Fibroblast of skin of right quadriceps (primary cell): ENCODE measurements at places on chromosomes 16 and 17.

GRCh38 chr17:81898029-81898866 is 3.8 kb upstream of the NPB start:
- peak; percentile 94 for DNase-seq

DNA sequence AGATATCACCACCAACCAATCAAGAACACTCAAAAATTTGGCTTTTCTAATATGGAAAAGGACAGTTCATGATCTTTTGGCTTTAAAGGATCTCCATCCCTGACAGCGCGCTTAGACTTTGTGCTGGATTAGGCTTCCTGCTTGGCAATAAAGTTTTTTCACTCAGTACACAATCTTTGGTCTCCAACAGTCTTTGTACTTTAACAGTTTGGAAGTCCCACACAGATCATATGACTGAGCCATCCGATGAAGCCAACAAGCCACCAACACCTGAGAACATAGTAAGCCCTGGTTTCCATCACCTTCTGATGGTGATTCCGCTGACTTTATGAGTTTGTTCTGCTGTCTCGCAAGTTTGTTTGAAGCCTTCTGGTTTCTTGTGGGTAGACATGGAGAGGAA is 34.3 kb downstream of the SMURF2 start:
- no peak for DNase-seq

DNA sequence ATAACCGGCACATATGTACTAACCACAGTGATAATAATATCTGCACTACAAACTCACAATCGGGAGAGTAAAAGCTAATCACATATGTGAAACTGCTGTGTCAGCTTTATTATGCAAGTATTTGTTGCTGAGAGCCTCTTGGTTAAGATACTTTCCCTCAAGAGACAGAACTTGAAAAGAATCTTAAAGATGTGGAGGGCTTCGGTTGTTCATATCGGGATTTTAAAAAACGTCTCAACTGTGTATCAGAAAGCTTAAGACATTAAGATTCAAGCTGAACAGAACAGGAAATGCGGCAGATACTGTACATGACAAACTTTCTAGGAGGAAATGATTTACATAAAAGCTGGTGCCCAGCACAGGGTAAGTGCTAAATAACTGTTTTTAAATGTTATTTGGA is 27.5 kb upstream of the HLF start:
- peak; percentile 5 for DNase-seq

DNA sequence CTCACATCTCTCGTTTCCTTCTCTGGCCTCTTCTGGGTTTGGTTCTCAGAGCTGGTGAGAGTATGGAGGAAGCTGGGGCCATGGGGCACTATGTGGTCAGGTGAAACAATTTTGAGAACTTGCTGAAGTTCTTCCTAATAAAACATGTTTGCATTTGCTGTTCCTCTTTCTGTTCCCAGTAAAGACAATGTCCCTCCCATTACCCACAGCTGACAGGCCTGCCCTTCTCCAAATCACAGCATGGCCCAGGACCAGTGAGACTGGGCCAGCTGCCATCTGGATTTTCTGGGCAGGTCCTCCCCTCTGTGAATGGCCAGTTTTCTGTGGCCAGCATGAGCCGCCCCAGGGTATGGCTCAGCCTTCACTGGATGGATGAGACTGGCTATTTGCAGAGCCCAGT is at the start of gene CD300H:
Gene CD300H, minus strand, starts transcription at position 113 of the 400 bp plus-strand sequence.
- no peak for DNase-seq

DNA sequence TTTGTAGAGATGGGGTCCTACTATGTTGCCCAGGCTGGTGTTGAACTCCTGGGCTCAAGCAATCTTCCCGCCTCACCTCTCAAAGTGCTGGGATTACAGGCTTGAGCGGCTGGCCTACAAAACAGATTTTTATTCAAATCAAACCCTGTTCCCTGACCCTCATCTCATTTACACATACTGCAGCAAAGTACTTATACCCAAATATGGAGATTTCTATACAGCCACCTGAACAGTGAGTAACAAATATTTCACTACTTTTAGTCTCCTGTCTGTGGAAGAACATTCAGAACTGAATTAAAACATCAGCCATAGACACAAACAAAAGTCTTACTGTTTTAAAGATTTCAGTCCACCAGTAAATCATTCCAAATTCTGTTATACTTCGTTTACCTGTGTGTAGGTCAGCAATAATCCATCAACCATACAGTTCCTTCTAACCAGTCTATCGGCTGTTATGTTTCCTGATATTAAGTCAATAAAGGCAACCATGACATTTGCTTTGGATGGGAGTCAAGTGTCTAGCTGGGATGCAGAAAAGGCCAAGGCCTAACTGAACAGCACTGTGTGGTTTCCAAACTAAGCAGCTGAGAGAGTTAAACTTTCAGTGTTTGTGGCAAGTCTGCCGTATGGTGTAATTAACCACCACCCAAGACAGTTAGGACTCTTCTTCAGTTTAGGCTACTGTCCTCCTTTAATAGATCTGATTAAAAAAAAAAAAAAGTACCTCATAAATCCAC is 22.3 kb downstream of the ERN1 start:
- no peak for DNase-seq

GRCh38 chr16:29023279-29024277 is 38.7 kb downstream of the LAT start:
- DNase-seq: no peak

- DNase-seq: peak; percentile 45
Measured at GRCh38 chr16:22813223-22813947, 577 bp upstream of the HS3ST2 start.

GRCh38 chr16:89295071-89295900 is 77.8 kb downstream of the ZNF778 start:
- no peak for DNase-seq

- DNase-seq: peak; percentile 91
Measured at GRCh38 chr16:64738321-64738960, 383.4 kb downstream of the CDH11 start.

DNA sequence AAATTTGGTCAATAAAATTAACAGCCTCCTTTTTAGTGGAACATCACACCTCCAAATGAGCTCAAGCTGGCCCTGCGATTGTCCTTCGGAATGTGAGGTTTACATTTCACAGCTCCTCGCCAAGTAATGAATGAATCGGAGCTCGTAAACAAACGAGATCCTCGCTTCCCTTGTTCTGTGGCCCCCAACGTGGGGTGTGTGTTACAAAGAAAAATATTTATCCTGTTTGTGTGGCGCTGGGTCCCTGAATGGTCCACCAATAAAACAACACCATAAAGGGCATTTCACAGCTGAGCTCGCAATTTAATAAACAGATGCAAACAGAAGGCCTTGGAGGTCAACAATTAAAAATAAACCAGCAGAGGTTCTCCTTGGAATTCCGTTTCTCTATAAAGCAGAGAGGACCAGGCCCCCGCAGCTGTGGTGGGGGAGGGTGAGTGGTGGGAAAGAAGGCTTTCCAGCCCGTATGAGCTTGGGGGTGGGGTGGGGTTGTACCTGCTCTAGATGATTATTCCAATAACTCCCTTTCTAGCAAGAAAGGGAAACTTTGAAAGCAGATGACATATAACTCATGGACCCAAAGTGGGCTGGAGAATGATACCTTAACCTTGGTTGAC is 393.9 kb upstream of the SALL1 start:
- DNase-seq: no peak

GRCh38 chr16:84594725-84595038 is 23.2 kb downstream of the COTL1 start:
- no peak for DNase-seq

DNA sequence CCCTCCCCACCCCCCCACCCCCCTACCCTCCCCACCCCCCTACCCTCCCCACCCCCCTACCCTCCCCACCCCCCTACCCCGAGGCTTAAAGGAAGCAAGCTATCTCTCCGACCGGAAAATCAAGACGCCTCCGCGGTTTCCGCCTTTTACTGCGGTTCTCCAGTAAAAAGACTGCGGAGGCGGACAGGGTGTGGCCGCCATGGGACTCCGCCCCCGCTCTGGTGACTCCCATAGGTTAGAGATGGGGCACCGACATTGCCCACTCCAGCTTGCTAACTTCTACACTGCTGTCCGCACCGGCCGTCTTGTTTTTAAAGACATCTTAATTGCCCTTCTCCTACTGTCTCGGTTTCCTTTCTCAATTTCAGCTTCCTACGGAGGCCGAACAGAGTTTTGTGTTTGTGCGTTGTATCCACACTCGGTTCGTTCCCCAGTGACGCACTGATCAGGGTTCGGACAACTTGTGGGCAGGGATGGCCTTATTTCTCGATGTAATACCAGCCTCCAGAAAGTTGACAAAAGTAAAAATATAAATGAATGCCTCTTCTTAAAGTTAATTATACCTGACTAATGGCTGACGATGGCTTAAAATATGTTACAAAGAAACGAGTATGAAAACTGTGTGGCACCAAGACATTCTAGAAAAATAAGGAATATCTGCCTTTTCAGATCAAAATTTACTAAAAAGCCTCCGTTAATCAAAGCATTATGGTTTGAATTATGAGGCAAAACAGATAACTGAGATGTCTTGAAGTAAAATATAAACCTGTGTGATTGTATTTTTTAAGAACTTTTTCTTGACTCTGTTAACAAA is 1.1 kb upstream of the ZNF200 start:
- no peak for DNase-seq

GRCh38 chr16:4261557-4262172 is 11.2 kb downstream of the TFAP4 start:
- peak; percentile 38 for DNase-seq

DNA sequence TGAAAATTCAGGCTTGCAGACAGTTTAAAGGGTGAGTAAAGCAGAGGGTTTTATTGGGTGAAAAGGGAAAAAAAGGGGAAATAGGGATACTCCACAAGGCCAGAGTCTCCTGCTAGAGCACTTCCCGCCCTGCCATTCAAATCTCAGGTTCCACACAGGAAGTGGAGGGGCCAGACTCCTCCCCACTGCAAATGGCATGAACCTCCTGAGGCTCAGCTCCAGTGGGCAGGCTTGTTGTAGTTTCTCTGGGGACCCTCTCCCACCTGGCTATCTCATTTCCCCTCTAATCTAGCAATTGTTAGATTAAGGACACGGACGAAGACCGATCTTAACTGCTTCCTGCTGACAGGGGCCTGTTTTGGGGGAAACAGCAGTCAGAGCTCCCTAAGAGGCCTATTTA is 43.4 kb downstream of the TAOK1 start:
- DNase-seq: no peak

GRCh38 chr17:19812407-19812806 is 55.3 kb downstream of the ULK2 start:
- peak; percentile 7 for DNase-seq
